Activated CD8-positive, alpha-beta memory T cell treated with anti-CD3 and anti-CD28 coated beads for 1 hour (primary cell): ENCODE measurements at places on chromosomes 7 and 10.
A peak's percentile ranks its signal among the peaks of the same experiment; 100 is the strongest.

DNA sequence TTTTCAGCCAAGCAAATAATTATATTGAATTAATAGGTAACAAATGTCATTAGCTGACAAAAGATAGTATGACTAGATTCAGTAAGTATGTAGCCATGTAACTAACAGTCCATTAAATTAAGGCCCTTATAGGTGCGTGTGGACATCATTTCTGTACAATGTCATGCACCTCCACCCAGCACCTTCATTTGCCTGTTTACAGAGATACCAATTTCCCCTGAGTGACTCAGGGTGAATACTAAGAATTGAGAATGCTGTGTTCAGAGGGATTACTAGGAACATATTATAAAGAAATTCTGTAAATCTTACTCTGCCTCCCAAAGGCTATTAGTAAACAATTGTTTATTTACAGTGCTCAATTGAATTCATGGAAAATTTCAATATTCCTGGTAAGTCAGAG, 48.1 kb upstream of the ZNF273 start:
- DNase-seq = no peak

GRCh38 chr7:48389977-48390376, 218.7 kb downstream of the ABCA13 start:
- DNase-seq = no peak

GRCh38 chr10:130708465-130709070, 572.4 kb downstream of the GLRX3 start:
- no peak for DNase-seq

- DNase-seq = no peak
These were observed 149.8 kb downstream of the DYNC1I1 start for GRCh38 chr7:95922191-95922590.

- peak; percentile 25 for DNase-seq
These were observed 723 bp downstream of the MTURN start for GRCh38 chr7:30135301-30136116.

DNA sequence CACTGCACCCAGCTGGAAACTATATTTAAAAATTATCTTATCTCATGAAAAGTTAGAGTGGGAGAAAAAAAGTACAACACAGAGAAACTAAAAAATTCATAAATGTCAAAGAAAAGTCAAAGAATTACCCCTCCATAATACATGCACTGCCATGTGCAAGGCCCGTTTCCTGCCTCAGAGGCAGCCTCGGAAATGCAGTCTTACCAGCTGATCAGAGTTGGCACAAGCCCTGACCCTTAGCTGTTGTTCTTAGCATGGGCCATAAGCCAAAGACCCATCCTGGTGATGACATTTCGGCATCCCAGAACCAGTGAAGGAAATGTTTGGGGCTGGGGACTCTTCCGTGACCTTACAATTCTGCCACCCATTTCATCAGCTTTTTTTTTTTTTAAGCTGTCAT, 21.6 kb downstream of the RBM48 start:
- DNase-seq = no peak

- no peak for DNase-seq
These were observed 975.8 kb upstream of the LRRTM3 start for GRCh38 chr10:65950075-65950474.

GRCh38 chr7:142868986-142869415, 14.1 kb downstream of the EPHB6 start:
- DNase-seq = no peak

DNA sequence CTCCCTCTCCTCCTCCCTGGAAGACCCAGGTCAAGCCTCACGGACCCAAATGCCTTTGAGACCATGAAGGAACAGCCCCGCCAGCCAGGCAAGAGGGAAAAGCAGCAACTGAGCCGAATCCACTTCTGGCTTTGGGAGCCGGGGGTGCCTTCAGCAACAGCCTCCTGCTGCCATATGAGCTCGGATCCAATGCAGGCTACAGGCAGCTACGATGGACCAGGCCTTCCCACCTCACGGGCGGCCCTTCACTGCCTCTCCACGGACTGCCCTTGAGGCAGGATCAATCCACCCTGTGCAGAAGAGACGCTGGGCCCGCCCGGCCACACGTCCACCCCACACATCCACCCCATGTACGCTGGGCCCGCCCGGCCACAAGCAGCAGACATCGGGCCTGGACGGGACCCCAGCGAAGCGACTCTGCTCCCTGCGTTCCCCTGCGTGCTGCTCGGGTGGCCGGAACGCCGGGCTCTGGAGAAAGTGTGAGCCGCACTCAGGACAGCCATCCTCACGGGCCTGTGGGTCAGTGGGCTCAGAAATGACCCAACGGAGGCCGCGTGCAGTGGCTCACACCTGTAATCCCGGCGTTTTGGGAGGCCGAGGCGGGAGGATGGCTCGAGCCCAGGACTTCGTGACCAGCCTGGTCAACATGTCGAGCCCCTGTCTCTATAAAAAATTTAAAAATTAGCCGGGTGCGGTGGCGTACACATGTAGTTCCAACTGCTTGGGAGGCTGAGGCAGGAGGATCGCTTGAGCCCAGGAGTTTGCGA, 82.0 kb downstream of the FOXL3 start:
- no peak for DNase-seq

DNA sequence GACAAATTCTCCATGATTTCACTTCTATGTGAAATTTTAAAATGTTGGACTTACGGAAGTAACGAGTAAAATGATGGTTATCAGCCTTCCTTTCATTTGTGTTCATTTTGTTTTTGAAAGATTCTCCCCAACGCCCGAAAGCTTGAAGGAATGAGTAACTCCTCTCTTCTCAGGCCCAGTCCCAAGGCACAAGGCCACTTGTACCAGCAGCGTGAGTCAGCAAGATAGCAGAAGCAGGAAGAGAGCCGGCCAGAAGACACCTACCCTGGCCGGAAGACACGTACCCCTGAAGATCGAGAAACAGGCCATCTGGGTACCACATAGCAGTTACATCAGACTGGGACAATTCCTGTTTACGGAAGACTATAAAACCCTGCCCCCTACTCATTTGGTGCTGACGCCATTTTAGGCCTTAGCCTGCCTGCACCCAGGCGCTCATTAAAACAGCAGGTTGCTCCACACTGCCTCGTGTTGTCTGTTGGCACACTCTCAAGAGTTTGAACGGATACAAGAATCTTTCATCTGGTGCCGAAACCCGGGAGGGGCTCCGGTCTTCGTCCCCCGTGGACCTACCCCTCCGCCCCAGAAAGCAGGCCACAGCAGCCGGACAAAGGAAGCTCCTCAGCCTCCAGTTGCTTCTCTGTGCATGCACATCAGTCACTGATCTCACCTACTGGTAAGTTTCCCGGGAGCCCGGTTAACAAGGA, 60.4 kb downstream of the LRRC17 start:
- no peak for DNase-seq
